ENCODE measurements at places on chromosomes 13 and 19. TPM values are rescaled to one million over a fixed set of nuclear protein-coding genes. Genes with fewer than 3 reads are reported as not detected.

- no peak for DNase-seq
Measured at GRCh38 chr19:6604906-6605305, 14.0 kb upstream of the CD70 start.

DNA sequence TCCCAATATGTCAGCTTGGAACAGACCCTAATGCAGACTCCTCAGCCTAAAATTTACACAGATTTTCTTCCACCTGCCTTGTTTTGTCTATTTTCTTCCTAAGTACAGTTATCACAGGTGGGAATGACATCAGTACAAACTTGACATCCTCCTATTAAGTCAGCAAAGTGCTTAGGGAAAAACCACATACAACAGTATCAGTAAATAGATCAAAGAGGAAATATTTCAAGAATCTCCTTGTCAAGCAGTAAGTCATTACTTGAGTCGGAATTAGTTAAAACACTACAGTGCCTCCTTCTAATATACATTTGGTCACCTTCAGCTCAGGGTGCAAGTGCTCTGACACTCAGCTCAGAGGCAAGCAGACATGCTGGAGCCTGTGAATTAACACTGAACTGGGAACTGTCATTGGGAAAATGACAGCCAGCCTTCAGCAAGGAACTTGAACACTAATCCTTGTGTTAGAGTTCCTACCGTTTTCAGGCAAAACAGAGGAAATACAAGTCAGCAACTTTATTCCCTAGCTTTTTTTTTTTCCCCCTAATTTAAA is 394.3 kb upstream of the HTR2A start:
- no peak for DNase-seq

DNA sequence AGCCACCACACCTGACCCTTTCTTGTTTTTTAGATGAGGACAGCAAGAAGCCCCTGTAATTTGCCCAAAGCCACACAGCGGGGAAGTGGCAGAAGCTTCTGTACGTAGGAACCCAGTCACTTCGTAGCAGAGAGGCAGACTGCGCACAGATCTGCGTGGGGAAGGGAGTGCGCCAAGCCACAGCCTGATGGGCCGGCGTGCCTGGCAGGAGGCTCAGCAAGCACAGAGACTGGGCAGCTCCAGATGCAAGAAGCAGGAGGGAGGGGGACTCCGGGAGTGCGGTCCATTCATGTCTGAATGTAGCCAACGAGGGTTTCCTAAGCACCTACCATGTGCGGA is 347 bp upstream of the TJP3 start:
- DNase-seq = no peak

DNA sequence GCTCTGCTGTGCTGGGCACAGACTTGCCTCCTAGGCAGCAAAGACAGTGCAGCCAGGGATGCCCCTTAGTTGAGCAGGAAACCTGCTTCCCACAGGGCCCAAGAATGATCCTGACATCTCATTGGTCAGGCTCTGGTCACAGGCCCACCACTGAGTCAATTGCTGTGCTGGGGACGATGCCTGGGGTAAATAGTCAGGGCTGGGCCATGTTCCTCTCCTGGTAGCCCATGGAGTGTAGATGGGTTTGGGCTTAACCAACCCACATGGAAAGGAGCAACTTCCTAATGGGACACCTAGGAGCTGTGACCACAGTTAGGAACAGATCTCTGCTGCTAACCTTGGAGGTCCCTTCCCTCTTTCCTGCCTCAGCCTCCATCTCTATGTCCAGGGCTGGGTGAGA is 212.5 kb upstream of the ZNF536 start:
- no peak for DNase-seq

Gene GYS1
- 87.1 TPM for polyA plus RNA-seq

GRCh38 chr19:51368366-51369282 is at the start of gene CLDND2:
Gene CLDND2, minus strand, starts transcription at chr19:51369003. Its CDS starts 426 bp downstream, at chr19:51368577.
- DNase-seq = no peak

DNA sequence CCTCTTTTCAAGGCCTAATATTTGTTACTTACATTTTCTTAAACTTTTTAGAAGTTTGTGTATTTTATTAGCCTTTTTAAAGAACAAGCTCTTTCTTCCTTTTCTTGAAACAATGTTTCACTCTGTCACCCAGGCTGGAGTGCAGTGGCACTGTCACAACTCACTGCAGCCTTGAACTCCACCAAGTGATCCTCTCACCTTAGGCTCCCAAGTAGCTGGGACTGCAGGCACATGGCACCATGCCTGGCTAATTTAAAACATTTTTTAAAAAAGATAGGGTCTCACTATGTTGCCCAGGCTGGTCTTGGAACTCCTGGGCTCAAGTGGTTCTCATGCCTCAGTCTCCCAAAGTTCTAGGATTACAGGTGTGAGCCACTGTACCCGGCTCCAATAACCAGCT is 192.2 kb upstream of the SPRY2 start:
- DNase-seq = no peak

DNA sequence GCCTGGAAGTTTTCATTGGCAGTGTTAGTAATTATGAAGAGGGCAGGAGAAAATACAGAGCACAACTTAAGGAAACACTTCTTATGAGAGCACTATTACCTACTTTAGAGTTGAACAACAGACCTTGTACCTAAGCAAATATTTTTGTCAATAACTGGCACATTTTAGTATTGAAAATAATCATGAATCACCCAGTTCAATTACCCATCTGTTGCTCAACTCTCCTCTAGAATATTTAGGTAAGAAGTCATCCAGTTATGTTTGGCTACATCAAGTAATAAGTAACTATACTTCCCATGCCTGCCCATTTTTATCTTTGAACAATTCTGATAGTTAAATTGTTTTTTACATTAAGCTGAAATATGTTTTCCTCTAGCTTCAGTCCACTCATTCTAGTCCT is 893.4 kb downstream of the DIAPH3 start:
- DNase-seq = no peak

Gene DCLK1
- 97.8 TPM for polyA plus RNA-seq

- no peak for DNase-seq
Measured at GRCh38 chr19:4816202-4816949, 15.1 kb downstream of the TICAM1 start.

- DNase-seq = no peak
Measured at GRCh38 chr13:90640976-90641375, 706.5 kb upstream of the MIR17HG start.

DNA sequence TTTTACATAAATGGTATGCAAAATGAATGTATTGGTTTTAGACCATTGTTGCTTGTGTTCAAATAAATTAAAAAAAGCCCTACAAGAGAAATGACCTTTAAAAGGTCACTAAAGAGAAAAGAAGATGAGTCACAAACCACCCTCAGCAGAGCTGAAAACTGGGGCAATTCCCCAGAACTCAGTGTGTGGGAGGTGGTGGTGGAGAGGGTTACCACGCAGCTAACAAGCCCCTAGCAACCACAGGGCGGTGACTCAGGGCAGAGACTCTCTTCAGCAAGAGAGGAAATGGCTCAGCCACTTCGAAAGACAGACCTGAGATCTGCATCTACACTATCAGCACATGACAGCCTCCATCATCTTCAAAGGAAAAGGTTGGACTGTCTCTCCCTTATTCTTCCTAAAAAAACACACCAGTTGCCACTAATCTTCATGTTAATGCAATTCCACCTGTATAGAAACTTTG is 29.4 kb upstream of the NDFIP2 start:
- no peak for DNase-seq

GRCh38 chr19:18940769-18941627 is at the start of gene HOMER3:
Gene HOMER3, minus strand, starts transcription at chr19:18941217. Its CDS starts 2,235 bp downstream, at chr19:18938982.
- DNase-seq = peak; percentile 76

Gene ZNF43
- 14.2 TPM for polyA plus RNA-seq

Gene ZNF98
- 1.7 TPM for polyA plus RNA-seq

GRCh38 chr13:93867481-93867880 is 612.0 kb downstream of the DCT start:
- DNase-seq = no peak

Gene CGB8
- 1.2 TPM for polyA plus RNA-seq

Gene FPR3
- polyA plus RNA-seq = 0.09 TPM

Gene ZNF345
- polyA plus RNA-seq = 12.4 TPM

- no peak for DNase-seq
Measured at GRCh38 chr19:29507081-29507860, 18.5 kb upstream of the VSTM2B start.

- no peak for DNase-seq
Measured at GRCh38 chr13:113999618-113999910, 25.7 kb upstream of the C13orf46 start.

DNA sequence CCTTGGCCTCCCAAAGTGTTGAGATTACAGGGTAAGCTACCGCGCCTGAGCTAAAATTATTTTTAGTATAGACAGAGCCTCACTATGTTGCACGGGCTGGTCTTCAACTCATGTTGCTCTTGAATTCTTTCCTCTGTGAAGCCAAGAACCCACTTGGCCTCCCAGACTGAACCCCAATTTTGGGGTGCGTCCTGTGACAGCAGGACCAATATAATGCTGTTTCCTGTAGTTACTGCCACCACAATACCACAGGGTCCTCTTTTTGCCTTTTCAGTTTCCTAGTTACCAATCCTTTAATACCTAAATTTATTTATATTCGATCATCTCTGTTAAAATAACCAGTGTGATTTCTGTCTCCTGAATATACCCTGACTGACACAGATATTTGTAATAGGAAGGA is 32.9 kb downstream of the TSKS start:
- DNase-seq = no peak

Gene TMEM238
- 0.35 TPM for polyA plus RNA-seq

- DNase-seq = no peak
Measured at GRCh38 chr13:76741624-76742023, 144.6 kb downstream of the KCTD12 start.

DNA sequence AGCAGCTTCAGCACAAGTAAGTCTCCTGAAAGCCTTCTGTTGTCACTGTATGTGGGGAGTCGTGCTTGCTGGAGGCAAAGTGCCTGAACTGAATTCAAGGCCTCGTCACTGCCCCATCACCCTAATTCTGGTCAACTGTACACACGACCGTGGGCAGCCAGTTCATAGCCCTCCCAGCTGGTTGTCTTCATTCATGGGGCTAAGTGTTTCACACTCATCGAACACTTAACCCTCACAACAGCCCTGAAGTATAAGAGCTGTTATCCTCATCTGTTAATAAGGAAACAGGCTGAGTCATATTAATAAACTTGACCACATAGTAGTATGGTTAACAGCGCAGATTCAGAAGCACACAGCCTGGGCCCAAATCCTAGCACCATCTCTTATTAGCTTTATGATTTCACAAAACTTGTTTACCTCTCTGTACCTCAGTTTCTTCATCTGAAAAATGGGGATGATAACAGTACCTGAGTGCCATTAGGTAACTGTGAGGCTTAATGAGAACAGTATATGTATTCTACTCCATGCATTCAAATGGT is 66.7 kb downstream of the CDADC1 start:
- no peak for DNase-seq

DNA sequence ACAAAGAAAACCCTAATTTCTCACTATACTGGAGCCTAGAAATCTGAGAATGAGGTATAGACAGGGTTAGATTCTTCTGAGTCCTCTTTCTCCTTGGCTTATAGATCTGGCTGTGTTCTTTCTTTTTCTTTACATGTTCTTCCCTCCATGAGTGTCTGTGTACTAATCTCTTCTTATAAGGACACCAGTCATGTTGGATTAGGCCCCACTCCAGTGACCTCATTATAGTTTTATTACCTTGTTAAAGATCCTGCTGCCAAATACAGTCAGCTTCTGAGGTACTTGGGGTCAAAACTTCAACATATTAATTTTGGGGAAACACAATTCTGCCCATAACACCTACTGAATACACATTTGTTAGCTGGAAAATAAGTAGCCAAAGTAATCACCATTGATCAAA is 302.6 kb downstream of the PCDH9 start:
- DNase-seq = no peak

Gene HCST
- polyA plus RNA-seq = 6.4 TPM

GRCh38 chr19:13979244-13979615 is 26.9 kb downstream of the RFX1 start:
- DNase-seq = peak; percentile 37
